ENCODE measurements at places on chromosomes 5 and 9.

DNA sequence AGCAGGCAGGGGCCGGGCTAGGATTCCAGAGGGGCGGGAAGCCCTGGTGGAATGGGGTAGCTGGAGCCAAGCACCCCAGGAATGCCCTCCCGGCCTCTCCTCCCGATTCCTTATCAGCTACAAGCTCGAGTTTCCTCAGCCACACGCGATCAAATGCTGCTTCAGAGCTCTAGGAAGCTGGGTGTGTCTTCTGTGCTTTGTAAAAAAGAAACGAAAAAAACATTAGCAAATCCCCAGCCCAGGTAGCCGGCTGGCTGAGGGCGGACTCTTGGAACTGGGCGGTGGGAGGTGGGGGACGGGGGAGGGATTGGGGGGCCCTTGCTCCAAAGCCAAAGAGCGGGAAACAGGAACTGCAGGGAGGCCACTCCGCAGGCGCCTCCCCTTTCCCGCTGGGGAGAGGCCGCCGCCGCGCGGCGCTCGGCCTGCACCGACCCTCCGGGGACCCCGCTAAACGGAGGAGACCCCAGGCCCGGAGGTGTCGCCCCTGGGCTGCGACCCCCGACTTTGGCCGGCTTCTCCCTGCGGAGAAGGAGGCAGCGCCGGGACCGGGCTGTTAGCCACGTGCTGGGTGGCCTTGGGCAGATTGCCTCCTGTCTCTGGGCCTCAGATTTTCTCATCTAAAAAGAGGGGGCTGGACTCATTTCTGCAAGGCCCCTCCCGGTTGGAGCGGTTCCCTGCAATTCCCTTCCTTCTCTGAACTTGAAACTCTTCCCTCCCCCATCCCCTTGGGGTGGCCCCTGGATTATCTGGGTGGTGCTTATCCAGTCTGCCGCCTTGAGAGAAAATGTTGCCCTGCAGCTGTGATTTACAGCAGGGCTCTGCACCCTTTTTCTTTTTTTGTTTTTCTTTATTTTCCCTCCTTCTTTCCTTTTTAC is 40.9 kb upstream of the FABP6 start:
- DNase-seq, result peak; percentile 4

GRCh38 chr5:76294573-76294972 is 108.5 kb upstream of the IQGAP2 start:
- no peak for DNase-seq

GRCh38 chr5:10452768-10453331 is 11.2 kb downstream of the ROPN1L start:
- no peak for DNase-seq

DNA sequence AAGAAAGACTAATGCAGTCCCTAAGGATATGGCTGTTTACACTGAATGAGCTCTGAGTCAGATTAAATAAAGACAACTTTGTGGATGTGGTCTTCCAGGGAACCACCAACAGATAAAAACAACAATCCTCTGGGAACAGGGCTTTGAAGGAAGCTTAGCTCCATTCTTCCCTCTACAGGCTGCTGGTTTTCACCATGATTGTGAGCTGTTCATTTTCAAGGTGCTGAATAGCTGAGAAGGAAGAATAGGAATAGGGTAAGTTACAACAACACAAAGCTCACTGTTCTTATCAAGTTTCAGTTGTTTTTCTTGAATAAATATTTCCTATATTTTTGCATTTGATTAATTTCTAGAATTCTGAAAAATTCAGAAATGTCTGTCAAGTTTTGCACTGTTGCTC is 25.9 kb upstream of the PTAR1 start:
- DNase-seq, result no peak

- DNase-seq, result no peak
These were observed 70.7 kb downstream of the PTCD2 start for GRCh38 chr5:72390836-72391235.

- no peak for DNase-seq
These were observed 53.7 kb upstream of the HRH2 start for GRCh38 chr5:175603987-175604739.

DNA sequence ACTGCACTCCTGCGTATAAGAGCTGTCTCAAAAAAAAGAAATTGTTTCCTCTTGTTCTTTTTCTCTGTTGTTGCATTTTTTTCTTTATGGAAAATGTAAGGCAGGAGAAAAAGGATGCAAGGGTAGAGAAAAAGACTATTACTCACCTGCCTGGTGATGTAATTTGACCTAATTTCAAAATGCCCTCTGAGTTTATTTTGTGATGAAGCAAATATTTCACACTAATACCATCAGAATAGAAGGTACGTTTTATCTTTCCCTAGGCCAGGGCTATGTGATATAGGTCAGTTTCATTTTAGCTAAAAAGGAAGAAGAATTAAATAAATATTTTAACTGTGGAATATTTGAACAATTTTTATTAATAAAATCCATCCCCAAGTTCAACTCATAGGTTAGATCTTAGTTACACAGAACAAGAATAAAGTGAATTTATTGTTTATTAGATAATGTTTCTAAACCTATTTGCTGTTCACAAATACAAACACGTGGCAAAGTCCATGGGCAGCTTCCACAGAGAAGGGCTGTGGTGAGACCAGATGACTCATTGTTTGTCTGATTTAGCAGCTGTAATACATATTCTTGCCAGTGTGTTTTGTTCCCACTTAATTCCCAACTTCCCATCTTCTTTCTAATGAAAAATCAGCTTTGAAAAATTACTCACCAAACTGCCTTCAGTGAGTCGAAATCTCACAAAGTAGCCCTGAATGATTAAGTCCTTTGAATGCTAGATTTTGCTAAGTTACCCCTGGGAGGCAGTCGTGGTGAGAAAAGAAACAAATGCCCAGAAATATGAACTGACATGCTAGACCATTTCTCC is 52.8 kb upstream of the CCDC112 start:
- DNase-seq, result no peak

DNA sequence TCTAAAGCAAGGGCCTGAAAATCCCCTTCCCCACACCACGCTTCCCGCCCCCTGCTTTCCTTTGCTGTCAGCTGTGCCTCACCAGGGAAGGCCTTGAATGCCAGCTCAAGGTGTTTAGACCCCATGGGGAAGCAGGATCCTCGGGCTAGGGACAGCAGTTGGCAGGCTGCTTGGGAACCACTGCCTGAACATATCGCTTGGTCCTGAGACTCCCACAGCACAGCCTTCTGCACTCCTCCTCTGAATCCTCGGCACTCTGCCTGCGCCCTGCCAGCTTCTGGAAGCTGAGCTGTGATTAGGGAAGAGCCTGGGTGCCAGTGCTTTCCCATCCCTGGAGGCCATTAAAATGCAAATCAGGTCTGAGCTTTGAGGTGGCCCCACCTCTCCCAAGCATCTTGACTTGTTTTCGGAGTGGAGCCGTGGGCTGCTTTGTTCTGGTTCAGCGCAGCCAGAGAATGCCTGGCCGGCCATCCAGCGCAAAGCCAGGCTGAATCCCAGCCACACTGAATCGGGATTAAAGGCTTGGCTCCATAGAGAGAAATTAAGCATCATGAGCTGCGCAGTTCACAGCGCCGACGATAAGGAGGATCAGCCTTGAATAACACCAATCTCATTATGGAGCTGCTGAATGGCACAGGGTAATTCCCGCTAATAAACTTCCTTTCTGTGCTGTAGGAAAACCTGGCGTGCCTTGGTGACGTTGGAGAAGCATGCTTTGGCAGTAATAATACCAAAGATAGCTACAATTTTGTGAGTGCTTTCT is 40.0 kb downstream of the AMBP start:
- no peak for DNase-seq

DNA sequence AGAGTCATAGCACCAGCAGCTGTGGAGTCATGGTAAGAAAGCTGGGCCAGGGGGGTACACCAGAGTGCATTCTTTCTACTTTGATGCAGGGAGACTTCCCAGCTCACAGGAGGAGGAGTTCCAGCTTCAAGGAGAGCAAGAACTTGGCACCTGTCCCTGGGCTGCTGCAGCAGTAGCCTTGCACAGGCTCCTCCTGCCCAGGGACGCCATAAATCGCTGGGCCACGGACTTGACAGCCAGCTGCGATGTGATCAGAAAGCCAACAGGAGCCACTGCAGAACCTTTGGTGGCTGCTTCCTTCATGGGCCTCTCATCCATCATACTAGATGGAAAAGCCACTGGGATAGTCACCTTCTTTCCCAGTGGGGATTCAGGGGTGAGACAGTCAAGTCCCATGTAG is 234.7 kb downstream of the NMUR2 start:
- DNase-seq, result no peak

GRCh38 chr5:159249158-159249557 is 13.9 kb upstream of the UBLCP1 start:
- DNase-seq, result no peak

DNA sequence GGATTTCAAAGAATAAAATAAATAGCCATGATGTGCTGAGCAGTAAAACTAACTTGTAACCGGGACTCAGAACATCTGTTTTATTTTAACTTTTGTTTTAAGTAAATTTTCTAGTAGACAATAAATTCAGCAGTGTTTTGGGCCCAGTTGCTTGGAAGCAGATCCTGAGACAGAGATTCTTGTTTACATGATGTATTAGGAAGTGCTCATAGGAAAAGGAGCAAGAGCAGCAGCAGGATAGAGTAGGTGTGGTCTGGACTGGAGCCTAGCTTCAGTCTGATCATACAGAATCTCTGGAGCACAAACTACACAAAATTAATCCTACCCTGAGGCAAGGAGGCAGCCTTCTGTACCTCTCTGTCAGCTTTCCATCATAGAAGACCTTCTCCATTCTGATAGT is 139.2 kb upstream of the CCNH start:
- DNase-seq, result no peak

DNA sequence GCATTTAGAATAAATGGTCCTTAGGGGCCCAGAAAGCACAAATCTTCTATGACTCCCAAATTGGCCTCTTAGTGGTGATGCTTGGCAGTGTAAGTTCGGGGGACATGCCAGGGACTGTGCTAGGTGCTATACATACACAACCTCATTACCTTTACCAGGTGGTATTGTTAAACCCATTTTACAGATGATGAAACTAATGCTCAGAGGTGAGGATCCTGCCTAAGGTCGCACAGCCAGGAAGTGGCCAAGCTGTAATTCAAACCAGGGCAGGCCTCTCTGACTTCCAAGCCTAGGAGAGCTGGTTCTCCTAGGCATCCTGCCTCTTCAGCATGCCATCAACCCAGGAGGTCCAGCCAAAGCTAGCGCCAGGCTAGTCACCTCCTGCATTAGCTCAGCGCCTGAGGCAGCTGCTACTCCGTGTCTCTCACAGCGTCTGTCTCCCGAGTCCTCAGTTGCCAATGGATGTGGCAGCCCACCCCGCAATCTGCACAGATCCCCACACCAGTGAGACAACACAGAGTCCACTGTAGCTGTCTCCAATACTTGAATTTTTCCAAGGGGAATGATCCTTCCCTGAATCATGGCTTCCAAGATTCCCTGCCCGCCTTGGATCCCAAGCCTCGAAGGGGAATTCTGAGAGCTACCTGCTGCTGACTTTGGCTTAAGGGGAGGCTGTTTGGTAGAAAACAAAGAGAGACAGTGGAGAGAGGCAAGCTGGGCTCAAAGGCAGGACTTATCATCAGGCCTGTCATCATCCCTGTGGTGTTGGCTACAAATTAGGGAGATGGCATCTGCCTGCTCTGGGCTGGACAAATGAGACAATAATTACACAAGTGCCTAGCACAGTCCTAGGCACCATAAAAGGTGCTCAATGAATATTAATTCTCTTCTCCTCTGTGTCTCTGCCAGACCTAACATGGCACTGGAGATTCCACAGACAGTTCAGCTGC is 52.6 kb downstream of the CRB2 start:
- no peak for DNase-seq

DNA sequence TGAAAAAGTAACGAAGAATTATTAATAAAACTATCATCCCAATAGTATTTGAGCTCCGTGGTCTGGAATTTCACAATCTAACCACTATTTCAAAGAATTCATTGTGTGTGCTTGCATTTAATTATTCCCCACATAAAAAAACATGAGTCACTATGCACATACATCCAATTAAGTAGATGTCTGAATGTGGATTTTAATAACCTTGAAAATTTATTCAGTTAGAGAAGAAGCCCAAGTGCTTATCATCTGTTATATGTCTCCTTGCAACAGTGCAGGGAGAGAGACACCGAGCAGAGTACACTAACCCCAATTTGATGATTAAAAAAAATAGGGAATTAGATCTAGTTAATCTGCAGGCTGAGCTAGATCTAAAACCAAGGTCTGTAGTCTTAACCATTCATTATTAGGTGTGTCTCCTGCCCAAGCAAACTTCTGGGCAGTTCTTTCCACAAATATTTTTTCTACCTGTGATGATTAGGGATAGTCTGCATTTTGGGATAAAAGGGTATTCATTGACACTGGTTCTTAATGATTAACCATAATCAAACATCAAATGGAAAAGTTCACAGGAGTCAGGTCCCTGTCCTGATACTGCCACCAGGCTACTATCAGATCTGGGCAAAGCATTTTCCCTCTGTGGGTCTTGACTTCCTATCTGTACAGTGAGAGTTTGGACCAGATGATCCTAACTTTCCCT is 164.2 kb downstream of the GRIA1 start:
- DNase-seq, result no peak

GRCh38 chr5:164553851-164554250 is 1048.4 kb downstream of the MAT2B start:
- no peak for DNase-seq

DNA sequence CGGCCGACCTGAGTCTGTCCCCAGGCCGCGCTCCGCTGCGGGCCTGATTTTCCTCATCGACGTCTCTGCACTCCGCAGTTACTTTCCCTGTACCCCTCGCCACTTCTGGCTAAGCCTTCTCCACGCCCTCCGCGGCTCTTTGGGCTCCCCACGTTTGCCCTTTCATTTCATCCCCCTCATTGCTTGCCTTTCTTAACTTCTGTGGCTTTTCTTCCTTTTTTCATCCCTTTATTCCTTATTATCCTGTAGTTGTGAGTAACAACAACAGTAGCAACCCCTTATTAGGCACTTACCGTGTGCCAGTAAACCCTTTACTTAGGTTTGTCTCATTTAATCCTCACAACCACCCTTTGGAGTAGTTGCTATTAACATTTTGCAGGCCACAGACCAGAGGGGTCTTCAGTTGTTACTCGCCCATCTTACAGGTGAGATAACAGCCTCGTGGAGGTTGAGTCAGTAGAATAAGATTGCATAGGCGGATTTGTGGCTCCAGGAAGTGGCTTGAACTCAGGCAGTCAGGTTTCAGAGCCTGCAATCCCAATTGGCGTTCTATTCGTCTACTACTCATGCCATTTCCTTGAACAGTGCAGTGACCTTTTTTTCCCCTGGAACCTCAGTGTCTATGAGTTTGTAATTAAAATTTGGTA is 724 bp downstream of the TCERG1 start:
- DNase-seq, result peak; percentile 34

DNA sequence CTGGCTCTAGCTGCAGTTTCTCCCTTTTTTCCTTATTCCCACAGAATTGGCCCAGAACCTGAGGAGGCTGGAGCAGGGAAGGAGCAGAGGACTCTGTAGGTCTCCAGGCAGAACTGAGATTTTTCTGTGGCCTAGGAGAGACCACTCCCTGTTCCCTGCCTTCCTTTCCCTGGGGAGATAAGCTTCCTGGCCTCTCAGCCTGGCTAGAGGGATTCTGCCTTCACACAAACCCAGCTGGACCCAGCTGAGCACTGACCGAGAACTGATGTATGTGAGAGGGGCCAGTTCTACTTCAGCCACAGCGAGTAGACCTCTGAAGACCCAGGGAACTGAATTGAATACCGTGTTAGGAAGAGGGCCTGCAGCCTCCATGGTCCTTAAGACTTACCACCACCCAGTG is 48.0 kb downstream of the RUSC2 start:
- no peak for DNase-seq

- DNase-seq, result no peak
These were observed 34.8 kb downstream of the TNFSF8 start for GRCh38 chr9:114895521-114895991.

Data from activated naive CD4-positive, alpha-beta T cell treated with anti-CD3 and anti-CD28 coated beads, Interleukin-2, amount 50 U/mL, for 72 hours (primary cell).